ENCODE measurements at places on chromosomes 2 and 18.

DNA sequence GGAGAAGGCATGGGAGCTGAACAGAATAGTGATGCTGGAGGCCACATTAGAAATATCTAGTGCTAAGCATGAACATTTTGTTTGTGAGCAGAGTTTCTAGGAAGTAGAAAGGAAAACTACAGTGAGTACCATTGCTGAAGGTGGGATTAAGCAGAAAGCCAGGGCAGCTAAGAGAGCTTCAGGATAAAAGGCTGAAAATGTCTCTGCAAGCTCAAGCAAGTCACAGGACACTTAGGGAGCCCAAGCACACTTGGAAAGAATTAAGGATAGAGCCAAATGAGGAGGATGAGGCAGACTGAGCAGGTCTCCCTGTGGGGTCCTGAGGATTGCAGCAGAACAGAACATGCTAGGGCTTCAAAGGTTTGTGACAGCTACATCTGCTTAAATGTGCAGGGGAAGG, 80.6 kb upstream of the LYPD1 start:
- no peak for DNase-seq

GRCh38 chr2:191204433-191204832, 40.8 kb upstream of the MYO1B start:
- DNase-seq, result no peak

GRCh38 chr2:175036582-175037018, 31.4 kb upstream of the CHN1 start:
- DNase-seq, result peak; percentile 3

DNA sequence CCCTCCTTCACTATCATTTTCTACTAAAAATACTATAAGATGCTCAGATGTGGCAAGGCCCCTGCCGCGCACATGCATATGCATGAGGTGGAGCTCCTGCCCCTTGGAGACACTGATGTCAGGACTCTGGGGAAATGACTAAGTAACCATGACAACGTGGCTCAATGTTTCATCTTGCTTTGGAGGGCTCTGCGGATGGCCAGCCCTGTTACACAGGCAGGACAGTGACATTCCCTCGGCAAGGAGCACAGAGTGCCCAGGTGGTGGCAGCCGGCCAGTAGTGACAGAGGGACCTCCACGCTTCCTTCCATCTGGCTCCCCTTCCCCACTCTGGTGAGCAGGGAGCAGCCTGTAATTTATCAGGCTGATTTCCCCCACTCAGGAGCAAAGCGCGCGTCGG, 364.1 kb downstream of the SS18 start:
- no peak for DNase-seq

- no peak for DNase-seq
Measured at GRCh38 chr2:126784045-126784444, 114.6 kb upstream of the TEX51 start.

DNA sequence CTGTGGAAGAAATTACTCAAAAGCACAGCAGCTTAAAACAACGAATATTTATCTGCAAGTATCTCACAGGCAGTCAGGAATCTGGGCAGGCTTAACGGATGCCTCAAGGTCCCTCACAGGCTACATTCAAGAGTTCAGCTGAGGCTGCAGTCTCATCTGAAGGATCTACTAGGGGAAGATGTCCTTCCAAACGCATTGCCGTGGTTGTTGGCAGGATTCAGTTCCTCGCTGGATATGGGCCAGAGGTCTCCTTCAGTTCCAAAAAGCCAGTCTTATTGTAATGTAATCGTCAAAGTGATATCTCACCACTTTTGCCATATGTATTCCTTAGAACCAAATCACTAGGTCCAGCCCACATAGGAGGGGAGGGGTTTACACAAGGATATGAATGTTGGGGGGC, 98.2 kb upstream of the EPAS1 start:
- no peak for DNase-seq

GRCh38 chr18:50902797-50903196, 23.9 kb downstream of the ME2 start:
- no peak for DNase-seq

DNA sequence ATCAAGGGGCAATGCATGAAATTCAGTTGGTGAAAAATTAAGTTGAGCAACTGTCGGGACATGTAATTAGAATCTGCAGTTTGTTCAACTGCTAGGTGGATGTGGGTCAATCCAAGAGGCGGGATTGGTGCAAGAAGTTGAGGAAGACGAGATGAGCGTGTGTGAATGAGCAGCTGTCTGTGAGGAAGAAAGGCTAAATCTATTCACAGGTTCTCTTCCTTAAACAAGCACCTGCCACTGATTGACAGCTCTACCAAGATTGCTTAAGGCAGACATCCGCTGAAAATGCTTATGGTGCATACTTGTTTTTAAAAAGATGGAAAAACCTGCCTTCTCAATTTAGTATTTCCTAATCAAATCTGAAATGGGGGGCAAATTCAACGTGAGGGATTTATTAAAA, 323.4 kb upstream of the THUMPD2 start:
- no peak for DNase-seq

DNA sequence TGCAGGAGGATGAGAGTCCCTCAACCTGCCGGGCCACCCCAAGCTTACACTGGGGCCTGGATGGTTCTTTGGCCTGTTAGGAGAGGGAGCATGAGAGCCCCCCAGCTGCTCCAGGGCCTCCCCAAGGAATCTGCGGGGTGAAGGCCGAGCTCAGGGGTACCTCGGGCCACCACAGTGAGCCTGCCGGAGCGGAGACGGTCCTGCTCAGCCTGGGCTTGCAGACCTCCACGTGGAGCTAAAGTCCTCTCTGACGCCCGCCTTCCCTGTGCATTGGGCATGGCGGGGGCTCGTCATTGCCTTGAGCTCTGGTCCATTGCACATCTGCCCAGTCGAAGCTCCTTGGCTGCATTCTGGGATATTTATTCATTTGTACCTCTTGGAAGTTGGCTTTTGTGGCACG, 62.7 kb downstream of the ASB1 start:
- no peak for DNase-seq

DNA sequence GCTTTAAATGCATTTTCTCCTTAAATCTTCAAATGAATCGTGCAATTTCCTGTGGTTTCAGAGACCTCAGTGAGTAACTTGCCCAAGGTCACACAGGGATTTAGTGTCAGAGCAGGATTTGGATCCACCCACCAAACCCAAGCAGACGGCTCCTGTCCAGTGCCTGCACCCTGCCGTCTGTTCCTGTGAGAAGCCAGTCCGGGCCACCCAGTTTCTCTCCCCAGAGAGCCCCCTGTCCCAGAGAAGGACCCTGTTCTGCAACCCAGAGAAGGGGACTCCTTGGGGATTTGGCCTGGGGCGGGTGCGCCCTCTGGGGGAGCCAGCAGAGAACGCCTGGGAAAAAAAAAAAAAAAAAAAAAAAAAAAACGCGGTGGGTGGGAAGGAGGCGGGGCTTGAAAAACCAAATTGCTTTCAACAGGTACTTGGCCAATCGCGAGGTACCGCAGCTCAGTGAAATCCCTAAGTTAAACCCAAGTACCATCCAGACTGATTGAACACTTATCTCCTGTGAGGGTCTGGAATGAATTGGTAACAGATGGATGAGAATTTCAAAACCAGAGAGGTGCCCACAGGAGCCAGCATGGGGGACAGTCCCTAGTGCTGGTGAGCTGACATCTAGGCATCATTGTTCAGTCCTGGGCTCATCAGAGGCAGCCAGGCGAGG, 30.9 kb upstream of the REEP1 start:
- DNase-seq, result no peak

- DNase-seq, result no peak
Measured at GRCh38 chr2:199488772-199489400, 31.1 kb upstream of the SATB2 start.

DNA sequence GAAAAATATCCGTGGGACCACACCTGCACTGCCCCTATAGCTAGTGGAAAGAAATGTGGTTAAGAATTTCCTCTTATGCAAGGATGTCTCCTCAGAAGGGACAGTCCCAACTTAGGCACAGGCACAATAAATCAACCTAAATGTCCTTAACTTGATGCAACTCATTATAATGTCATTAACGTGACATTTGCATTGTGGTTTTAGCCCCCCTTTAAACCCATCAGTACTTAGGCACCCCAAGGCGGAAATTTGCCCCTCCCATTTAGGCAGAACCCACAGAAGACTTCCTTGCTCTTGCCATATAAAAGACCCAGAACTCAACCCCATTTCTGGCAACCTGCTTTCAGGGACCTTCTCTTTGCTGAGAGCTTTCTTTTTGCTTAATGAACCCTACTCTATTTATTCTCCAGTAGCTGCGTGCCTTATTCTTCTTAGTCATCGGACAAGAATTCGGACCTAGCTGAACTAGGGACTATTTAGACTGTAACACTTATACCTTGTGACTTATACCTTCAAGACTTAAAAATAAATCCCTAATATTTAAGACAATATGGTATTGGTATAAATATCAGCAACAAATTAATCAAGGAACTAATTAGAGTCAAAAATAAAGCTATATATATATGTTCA, 1281.6 kb upstream of the TMEFF2 start:
- no peak for DNase-seq

DNA sequence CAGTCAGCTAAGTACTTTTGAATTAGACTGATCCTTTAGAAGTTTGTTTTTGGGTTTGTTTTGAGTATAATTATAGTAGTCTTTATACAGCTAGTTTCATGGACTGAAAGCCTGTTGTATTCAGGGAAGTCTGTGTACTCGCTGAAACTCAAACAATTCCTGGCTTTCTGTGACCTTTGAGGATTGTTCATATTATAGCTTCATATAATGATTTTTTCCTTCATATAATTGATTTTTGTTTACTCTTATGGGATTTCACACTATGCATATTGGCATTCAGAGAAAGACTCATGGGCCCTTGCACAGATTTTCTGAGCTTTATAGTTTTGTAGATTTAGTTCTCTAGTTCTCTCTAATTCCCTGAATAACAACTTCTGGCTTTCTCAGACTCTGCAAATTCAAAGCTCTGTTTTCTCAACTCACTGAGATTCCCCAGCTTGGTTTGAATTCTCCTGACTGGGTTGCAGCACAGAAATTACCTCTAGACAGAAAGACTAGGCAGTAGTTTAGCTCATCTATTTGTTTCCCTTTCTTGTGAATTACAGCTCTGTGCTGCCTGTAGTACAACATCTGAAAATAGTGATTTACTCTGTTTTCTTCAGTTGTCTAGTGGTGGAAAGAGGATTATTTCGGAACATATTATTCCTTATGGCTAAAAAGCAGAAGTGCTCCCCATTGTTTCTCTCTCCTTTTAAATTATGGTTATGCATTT, 495.9 kb upstream of the CNTNAP5 start:
- no peak for DNase-seq

DNA sequence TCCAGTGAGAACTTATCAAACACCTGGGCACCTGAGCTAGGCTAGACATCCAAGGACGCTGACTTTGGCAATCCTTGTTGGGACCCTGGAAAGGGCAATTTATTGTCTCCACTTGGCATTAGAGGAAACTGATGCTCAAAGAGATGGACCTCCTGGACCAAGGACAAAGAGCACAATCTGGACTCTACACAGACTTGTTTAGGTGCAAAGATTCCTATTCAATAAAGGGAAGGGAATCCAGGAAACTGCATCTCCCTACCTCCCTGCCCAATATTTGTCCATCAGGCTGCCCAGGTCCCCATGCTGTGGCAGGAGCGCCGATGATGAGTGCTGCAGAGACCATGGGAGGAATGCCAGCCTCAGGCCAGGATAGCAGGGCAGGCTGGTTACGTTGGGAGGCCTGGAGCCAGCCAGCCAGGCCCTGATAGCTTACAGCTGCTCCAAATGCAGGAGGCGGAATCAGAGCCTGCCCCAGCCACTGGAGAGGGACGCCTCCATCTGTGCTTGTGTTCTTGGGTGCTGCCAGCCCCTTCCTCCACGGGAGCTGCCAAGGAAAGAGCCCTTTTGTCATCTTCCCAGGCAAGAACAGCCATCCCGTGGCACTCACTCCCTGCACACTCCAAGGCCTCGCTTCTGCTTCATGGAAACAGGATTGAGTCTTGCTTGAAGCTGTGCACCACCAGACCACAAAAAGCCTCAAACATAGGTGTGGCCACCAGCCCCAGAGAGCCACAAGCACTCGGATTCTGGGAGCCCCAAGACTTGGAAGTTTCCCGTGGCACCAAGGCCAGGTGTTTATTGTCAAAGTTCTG, 60.0 kb downstream of the HS1BP3 start:
- DNase-seq, result no peak

DNA sequence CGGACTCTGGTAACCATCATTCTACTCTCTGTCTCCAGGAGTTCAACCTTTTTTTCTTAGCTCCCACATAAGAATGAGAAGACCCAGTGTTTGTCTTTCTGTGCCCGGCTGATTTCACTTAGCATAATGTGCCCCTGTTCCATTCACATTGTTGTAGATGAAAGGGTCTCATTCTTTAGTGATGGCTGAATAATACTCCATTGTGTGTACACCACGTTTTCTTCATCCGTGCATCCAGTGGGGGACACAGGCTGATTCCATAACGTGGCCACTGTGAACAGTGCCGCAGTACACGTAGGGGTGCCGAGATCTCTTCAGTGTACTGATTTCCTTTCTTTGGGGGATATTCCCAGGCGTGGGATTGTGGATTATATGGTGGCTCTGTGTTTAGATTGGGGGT, 72.3 kb upstream of the NFATC1 start:
- DNase-seq, result no peak

DNA sequence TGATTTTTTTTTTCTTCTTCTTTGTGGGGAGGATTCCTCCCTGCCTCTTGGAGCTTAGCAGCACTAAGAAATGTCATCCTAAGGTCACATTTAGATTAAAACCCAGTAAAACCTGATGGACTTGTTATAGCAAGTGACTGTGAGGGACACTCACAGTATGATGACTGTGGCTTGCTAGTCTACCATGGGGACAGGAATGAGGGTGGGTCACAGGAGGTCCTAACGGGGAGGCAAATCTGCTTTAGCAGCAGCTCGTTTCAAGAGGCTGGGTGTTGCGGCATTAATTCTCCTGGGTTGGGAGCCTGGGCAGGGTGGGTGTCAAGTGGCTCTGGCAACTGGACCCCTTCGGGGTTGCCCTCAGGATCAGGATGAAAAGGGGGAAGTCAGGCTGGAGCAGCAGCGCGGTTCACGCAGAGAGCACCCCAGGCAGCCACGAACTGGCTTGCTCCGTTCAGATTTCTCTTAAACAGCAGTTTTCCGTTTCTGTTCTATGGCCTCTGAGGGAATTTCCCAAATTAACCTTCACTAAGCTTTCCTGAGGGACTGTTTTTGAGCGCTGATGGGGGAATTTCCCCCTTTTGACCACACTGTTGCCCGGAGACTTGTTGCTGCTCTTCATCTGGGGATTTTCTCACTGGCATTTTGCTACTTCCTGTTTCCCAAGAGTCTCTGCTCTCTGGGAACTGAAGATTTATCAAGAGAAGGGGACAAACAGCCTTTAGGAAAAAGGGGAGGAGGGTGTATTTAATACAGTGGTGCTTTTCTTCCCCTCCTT, 59.8 kb upstream of the PELI1 start:
- DNase-seq, result no peak

All from GF-D8 (cell line).